ENCODE measurements at places on chromosomes 5 and 9. TPM values are rescaled to one million over a fixed set of nuclear protein-coding genes. Genes with fewer than 3 reads are reported as not detected.

Gene SPINK6
- total RNA-seq: not detected

Gene EEIG1
- total RNA-seq: 5.2 TPM

Gene EIF4EBP3
- total RNA-seq: not detected

Gene PCDHA4
- 15.7 TPM for total RNA-seq

Gene EIF4E1B
- total RNA-seq: not detected

Gene RNF224
- total RNA-seq: under 0.01 TPM

Gene CNOT6
- 49.7 TPM for total RNA-seq

Gene SLC34A3
- total RNA-seq: not detected

Gene WDR38
- total RNA-seq: 0.25 TPM

Gene GHR
- total RNA-seq: 1.7 TPM

Gene PDE8B
- total RNA-seq: 8.9 TPM

Gene ECSCR
- total RNA-seq: 3.4 TPM

Gene GPR150
- total RNA-seq: 0.25 TPM

Gene RETREG1
- total RNA-seq: 56.5 TPM

Gene PDLIM4
- 6.9 TPM for total RNA-seq

Gene SPATA31C1
- not detected for total RNA-seq

Gene IL11RA
- 3.9 TPM for total RNA-seq

Gene SLU7
- total RNA-seq: 56.5 TPM

Gene ARHGAP26
- total RNA-seq: 5.4 TPM

Gene AFAP1L1
- 5.2 TPM for total RNA-seq

Gene SMIM33
- not detected for total RNA-seq

Gene PLGRKT
- total RNA-seq: 16.5 TPM

Gene CTXN3
- total RNA-seq: 3.2 TPM

Gene FOXD4L3
- not detected for total RNA-seq

Gene CD72
- 0.49 TPM for total RNA-seq

Gene GABBR2
- 47.2 TPM for total RNA-seq

Gene PLAC8L1
- 0.25 TPM for total RNA-seq

Gene DMRTA1
- total RNA-seq: 0.25 TPM

Gene FAM193B
- total RNA-seq: 35.7 TPM

Gene GAPT
- 0.25 TPM for total RNA-seq

Gene IL17B
- not detected for total RNA-seq

Gene CENPP
- total RNA-seq: 4.7 TPM

Gene B4GALT7
- 11.3 TPM for total RNA-seq

Gene TAS2R1
- not detected for total RNA-seq

Gene UGT3A1
- not detected for total RNA-seq

Gene TAF11L9
- total RNA-seq: not detected

Gene AQP7
- total RNA-seq: not detected

Gene SURF1
- 10.6 TPM for total RNA-seq

Gene NDUFS6
- 14.5 TPM for total RNA-seq

Gene CTNND2
- total RNA-seq: 115 TPM

Gene SOHLH1
- not detected for total RNA-seq

Gene DDX4
- under 0.01 TPM for total RNA-seq

Gene SPATA9
- total RNA-seq: 0.98 TPM

Gene CENPK
- total RNA-seq: 5.4 TPM

Gene KLHL3
- 7.1 TPM for total RNA-seq

Gene IFNB1
- not detected for total RNA-seq
